ENCODE measurements at places on chromosomes 12 and 14. TPM values are rescaled to one million over a fixed set of nuclear protein-coding genes. Genes with fewer than 3 reads are reported as not detected.

The KLRB1 gene
- total RNA-seq: 0.49 TPM

The BATF gene
- 0.44 TPM for total RNA-seq

The FOXA1 gene
- 0.09 TPM for total RNA-seq

The DBX2 gene
- 0.22 TPM for total RNA-seq

The GDF3 gene
- total RNA-seq: not detected

The GPR135 gene
- 2.3 TPM for total RNA-seq

The HOTAIR gene
- total RNA-seq: 1.8 TPM

The FAM90A1 gene
- 0.09 TPM for total RNA-seq

The LRIG3 gene
- 64.3 TPM for total RNA-seq

The ZNF641 gene
- total RNA-seq: 17.8 TPM

The MYBPC1 gene
- total RNA-seq: 2,328 TPM

The B4GALNT1 gene
- 1.4 TPM for total RNA-seq

The GPR132 gene
- 0.75 TPM for total RNA-seq

The SIRT4 gene
- total RNA-seq: 6.3 TPM

The TMEM30B gene
- total RNA-seq: 3.2 TPM

The BIN2 gene
- 1.8 TPM for total RNA-seq

The RHOJ gene
- total RNA-seq: 7.1 TPM

The PPP1R13B gene
- total RNA-seq: 6.6 TPM

The TAS2R46 gene
- total RNA-seq: 1.6 TPM

The LGMN gene
- total RNA-seq: 91.9 TPM

The FKBP11 gene
- total RNA-seq: 18.6 TPM

The TMEM119 gene
- 50.8 TPM for total RNA-seq

The C12orf56 gene
- total RNA-seq: 0.80 TPM

The KITLG gene
- 17.9 TPM for total RNA-seq

The SPIC gene
- total RNA-seq: not detected

The CLMN gene
- 3.2 TPM for total RNA-seq

The OVCH1 gene
- 0.35 TPM for total RNA-seq

The MANSC4 gene
- not detected for total RNA-seq

The NRIP2 gene
- 2.3 TPM for total RNA-seq

The NR4A1 gene
- 23.7 TPM for total RNA-seq

The AP1G2 gene
- total RNA-seq: 9.5 TPM

The LRRC9 gene
- 0.27 TPM for total RNA-seq

The CIT gene
- 9.5 TPM for total RNA-seq

The DPPA3 gene
- total RNA-seq: not detected

The GLT1D1 gene
- total RNA-seq: 0.71 TPM

The YEATS4 gene
- total RNA-seq: 15.0 TPM

The LRTM2 gene
- total RNA-seq: 0.58 TPM

The TAS2R10 gene
- total RNA-seq: 0.71 TPM

The CMTM5 gene
- total RNA-seq: 1.1 TPM

The PPP2R3C gene
- 34.2 TPM for total RNA-seq

The SLCO1A2 gene
- total RNA-seq: not detected

The GALNT9 gene
- total RNA-seq: 0.93 TPM

The GRIP1 gene
- 2.2 TPM for total RNA-seq

The MRPL51 gene
- total RNA-seq: 179 TPM

The CYP27B1 gene
- 0.62 TPM for total RNA-seq

The KRT1 gene
- 0.35 TPM for total RNA-seq

The ATG2B gene
- 17.8 TPM for total RNA-seq

The DAAM1 gene
- 25.2 TPM for total RNA-seq

All from muscle of leg (tissue), 16 donors.